ENCODE measurements at places on chromosomes 13 and 19.

- peak; percentile 70 for DNase-seq
Measured at GRCh38 chr19:11422163-11423065, 3.3 kb upstream of the RGL3 start.

DNA sequence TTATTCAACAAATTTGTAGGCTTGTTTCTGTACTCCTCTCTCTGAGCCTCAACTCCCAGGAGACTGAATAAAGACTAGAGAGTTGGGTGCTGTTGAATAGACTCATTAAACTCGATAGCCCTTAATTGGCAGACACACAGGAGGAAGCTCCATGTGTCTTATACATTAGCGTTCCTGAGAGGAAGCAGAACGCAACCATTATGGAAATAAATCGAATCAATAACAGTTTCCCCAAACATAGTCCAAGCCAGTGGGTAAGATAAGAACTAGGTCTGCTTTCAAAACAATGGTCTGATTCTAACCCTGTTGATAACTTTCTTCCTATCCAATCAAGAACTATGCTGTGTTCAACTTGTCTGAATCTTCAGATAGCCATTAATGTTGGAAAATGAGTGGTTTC lies 118.1 kb upstream of the FNDC3A start:
- no peak for DNase-seq

DNA sequence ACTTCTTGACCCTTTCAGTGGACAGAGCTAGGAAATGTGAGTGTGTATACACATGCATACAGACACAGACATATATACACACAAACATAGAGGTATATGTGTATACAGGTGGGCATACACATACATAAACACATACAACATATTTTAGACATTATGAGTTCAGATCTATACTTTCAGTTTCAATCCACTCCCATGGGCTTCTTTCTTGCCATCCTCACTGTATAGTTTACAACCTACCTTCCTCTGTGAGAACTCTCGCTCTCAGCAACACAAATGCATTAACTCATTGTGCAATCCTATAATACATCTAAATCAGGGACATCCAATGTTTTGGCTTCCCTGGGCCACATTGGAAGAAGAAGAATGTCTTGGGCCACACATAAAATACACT lies 21.2 kb upstream of the SCEL start:
- no peak for DNase-seq

DNA sequence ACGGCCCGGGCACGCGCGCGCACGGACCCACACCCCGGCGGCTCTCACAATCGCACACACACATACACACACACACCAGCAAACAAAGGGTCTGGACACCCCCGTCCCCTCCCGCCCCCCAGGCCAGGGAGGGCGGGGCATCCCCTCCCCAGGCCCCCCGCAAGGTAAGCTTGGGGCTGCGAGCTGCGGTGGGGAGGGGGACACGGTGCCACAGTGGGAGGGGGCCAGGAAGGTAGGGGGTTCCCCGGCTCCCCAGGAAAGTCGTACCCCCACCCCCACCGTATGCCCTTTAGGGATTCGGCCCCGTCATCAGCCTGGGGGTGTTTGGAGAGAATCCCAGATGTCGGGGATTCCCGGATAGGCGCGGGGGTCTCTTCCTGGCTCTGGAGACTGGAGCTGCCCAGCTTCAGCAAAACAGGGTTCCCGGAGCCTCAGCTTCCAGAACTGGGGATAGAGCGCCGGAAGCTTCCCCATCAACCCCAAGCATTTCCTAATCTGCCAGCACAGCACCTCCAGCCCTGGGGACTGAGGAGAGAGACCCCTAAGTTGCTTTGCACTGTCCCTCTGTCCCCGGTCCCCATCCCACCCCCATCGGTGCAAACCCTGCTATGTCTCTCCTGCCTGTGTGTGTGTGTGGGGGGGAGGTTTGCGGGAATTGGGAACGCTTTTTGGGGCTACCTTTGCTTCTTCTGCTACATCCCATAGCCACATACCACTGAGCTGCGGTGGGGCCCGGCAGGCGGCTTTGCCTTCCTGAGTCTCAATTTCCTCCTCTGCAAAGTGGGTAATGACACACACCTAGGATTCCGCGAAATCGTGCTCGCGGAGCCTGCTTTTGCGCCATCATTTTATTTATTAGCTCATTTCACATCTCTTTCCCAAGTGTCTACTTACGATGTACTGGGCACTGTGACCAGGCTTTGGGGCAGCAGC lies 1.8 kb upstream of the CDC37 start:
- DNase-seq, result no peak

DNA sequence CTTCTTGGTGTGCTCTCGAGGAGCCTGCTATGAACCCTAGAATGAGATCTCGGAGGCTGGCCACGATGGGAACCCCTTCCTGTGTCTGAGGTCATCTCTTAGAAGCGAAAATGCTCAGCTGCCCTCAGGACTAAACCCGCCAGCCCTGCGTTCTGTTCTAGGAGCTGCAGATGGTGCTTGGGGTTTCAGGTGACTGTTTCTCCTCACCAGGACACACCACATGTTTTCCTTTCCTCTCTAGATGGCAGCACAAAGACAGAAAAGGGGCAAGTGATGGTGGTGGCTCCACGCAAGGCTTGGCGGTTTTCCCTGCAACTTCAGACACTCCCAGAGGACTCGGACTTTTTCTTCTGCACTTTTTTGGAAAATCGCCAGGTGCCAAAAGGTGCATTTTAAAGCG lies 60.1 kb downstream of the RNASEH2B start:
- DNase-seq, result peak; percentile 29

- DNase-seq, result no peak
Measured at GRCh38 chr19:56917998-56918397, 77.5 kb upstream of the PEG3 start.

DNA sequence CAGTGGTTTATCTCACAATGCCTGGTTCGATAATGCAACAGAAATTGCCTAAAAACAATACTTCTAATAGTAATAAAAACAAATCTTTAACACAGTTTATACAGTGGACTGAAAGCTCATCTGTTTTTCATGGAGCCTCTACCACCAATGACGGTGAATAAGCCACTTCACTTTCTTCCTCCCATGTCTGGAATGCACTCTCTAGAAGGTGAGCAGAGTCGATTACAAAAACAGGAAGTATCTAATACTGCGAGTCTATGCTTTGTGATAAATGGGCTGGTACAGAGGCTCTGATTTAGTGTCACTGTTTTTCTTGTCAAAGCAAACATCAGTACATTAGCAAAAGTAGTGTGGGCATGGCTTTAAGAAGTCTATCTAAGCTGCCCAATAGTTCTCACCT lies 1348.6 kb upstream of the SLC10A2 start:
- DNase-seq, result peak; percentile 1

- DNase-seq, result peak; percentile 61
Measured at GRCh38 chr19:7852851-7853769, 21.1 kb downstream of the PRR36 start.

GRCh38 chr19:14023404-14024235 lies 4.3 kb upstream of the RLN3 start:
- peak; percentile 68 for DNase-seq

DNA sequence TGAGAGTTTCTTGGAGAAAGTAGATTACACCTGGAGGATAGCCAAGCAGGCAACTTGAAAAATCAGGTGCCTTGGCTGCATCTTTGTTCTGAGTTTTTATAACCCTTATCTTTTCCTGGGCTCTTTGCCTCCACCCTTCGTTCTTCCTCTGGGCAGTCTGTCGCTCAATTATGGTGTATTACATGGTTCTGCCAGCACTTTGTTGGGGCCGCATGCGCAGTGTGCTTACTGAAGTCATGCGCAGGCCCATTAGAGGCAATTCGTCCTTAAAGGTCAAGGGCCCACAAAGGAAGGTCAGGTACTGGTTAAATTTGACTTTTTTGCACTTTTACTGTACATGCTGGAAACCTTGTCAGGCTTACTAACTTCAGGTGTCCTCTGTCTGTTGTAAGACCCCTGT lies 761.9 kb upstream of the SLITRK5 start:
- no peak for DNase-seq

DNA sequence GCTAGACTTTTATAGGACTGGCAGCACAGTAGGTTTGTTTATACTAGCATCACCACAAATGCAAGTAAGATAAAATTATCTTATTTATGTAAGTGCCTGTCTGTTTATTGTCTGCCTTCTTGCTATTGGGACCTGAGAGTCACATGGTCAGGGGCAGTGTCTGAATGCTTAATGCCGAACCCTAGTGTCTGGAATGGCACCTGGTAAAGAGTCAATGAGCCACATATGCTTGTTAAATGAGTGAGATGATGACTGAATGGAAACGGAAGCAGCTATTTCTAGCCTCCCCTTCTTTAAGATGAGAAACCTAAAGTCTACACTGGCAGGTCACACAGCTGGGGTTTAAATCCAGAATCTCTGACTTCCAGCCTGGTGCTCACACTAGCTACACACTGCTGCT lies 92.2 kb downstream of the STOML3 start:
- no peak for DNase-seq

DNA sequence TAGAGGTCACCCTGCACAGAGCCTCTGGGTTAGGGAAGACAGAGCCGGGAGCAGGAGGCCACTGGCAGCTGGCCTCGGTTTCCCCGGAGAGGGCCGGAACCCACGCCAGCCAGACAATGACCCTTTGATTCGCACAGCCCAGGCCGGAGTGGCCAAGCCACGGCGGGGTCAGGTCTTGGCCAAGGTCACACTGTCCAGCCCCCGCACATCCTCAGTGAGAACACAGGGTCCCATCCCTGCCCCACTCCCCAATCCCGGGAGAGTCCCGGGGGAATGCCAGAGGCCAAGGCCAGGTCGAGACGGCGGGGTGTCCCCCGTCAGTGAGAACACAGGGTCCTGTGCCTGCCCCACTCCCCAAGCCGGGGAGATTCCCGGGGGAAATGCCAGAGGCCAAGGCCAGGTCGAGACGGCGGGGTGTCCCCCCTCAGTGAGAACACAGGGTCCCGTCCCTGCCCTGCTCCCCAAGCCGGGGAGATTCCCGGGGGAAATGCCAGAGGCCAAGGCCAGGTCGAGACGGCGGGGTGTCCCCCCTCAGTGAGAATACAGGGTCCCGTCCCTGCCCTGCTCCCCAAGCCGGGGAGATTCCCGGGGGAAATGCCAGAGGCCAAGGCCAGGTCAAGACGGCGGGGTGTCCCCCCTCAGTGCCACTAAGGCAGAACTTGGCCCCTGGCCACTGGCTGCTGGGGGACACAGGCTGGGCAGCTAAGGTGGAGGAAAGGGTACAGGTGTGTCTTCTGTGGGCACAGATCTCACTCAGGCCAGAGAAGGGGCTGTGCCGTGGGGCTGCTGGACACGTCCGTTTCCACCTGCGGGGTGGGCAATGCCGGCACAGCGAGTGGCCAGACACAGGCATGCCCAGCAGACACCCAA lies 1.7 kb upstream of the FSTL3 start:
- no peak for DNase-seq

All from common myeloid progenitor, CD34-positive (primary cell).